Progenitor cell of endocrine pancreas (in vitro differentiated cells): ENCODE measurements at places on chromosomes 5 and 9. TPM values are rescaled to one million over a fixed set of nuclear protein-coding genes. Genes with fewer than 3 reads are reported as not detected.

The NSMF gene
- total RNA-seq = 57.4 and 59.8 TPM in 2 replicates

The CTXN3 gene
- not detected in 2 replicates for total RNA-seq

The DRD1 gene
- total RNA-seq = not detected in 2 replicates

- DNase-seq = no peak
These were observed 4.9 kb upstream of the MAPK9 start for GRCh38 chr5:180296771-180297170.

The TLX3 gene
- total RNA-seq = not detected in 2 replicates
